RWPE2 (cell line): ENCODE measurements at places on chromosomes 7 and 10.

DNA sequence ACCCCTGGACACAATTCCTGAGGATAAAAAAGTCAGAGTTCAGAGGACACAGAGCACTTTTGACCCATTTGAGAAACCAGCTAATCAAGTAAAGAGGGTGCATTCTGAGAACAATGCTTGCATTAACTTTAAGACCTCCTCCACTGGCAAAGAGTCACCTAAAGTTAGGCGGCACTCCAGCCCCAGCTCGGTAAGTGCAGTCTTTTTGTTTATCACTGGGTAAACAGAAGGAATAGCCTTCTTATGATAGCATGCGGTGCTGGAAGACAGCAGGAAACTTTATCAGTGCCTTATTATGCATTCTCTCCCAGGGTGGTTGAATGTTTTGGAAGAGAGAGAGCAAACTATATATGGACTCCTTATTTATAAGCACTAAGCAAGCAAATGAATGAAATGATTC, 130.5 kb downstream of the CDK14 start:
- no peak for DNase-seq

GRCh38 chr7:151794508-151795167, 82.3 kb downstream of the PRKAG2 start:
- DNase-seq, result no peak

DNA sequence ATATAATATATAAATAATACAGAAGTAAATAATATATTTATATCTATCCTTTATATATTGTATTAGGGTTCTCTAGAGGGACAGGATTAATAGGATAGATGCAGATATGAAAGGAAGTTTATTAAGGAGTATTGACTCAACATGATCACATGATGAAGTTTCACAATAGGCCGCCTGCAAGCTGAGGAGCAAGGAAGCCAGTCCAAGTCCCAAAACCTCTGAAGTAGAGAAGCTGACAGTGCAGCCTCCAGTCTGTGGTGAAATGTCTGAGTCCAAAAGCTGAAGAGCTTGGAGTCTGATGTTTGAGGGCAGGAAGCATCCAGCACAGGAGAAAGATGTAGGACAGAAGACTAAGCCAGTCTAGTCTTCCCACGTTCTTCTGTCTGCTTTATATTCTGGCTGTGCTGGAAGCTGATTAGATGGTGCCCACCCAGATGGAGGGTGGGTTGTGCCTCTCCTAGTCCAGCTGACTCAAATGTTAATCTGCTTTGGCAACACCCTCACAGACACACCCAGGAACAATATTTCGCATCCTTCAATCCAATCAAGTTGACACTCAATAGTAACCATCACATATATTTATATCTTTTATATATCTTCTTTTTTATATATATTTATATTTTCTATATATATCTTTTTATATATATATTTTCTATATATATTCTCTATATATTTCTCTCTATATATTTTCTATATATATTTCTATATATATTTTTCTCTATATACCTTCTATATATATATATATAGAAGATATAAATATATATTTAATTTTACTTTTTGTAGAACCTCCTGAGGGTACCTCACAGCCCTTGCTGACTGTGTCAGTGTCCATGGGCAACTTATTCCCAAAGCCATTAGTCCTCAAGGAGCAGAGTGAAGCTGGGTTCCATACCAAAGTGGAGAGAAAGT, 24.6 kb upstream of the AKR1B10 start:
- DNase-seq, result no peak

- no peak for DNase-seq
Measured at GRCh38 chr7:122913608-122914007, 27.3 kb upstream of the CADPS2 start.

DNA sequence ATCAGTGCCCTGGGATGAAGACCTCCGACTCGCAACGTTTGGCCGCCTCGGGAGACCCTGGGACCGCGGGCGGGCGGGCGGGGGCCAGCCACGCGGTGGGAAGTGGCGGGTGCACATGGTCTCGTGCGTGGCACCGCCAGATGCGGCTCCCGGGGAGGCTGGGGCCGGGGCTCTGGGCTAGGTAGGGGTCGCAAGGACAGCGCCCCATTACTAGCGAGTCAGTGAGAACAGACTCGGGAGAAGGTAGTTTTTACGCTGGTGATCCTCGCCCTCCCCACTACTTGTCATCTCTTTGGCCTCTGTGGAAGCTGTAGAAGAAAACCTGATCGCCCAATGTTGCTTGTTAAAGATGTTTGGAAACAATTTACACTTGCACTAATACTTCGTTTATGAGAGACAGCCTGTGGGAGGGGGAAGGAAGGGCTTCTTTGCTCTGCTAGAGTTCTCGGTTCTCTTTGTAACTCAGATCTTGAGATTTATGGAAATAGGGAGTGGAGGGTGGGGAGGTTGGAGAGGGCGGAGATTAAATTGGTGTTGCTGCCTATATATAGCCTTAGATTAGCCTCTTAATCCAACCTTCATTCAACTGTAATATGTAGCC, 591 bp downstream of the BZW2 start:
- no peak for DNase-seq

DNA sequence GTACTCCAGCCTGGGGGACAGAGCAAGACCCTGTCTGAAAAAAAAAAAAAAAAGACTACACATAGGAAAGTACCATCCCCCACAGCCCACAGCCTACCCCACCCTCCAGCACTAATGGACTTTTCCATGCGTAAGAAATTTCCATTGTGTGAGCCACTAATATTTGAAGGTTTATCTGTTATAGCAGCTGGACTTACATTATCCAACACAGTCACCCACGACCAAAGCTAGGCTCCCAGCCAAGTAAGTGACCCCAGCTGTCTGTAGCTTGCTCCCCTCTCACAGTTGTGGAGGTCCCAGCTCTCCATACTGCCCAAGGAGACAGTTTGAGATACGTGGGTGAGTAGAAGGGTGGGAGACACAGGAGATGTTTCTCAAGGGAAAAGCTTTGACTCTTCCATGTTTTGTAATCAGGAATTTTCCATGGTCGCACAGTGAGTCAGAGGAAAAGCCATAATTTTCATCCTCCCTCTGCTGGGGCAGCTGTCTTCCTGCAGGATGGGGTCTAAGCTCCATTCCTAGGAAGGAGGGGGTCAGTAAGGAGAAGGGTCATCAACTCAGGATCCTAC, 57.4 kb downstream of the CAV1 start:
- DNase-seq, result no peak

- DNase-seq, result no peak
Measured at GRCh38 chr10:58625070-58625469, 112.4 kb downstream of the BICC1 start.

DNA sequence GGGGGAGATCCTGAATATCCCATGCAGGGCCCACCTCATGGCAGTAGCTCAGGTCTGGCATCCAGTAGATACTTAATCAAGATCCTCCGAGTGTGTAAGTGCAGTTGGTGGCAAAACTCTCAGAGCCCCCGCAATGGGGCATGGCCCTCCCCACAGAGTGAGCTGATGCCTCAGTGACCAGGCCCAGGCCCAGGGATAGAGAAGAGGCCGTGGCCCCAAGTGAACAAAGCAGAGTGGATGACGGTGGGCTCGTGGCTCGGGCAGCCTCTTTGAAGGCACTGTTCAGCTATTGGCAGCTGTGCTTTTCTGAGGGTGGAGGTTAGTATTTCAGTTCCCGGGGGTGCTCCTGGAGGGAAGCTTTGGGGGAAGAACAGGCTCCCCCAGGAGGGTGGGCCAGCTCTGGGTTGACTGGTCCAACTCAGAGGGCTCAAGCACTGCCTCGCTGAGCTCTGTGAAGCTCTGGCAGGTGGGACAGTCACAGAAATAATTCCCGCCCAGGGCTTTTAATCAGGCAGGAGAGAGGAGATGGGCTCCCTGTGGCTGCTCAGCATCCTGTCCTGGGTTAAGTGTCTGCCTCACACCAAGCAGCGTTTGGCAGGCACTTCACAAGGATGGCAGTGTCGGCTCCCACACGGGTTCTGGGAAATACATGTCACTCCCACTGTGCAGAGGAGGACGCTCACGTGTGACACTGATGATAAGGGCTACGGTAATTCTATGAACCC, 583.6 kb downstream of the TCERG1L start:
- no peak for DNase-seq

- no peak for DNase-seq
Measured at GRCh38 chr7:38330861-38331621, 57.6 kb upstream of the TARP start.

DNA sequence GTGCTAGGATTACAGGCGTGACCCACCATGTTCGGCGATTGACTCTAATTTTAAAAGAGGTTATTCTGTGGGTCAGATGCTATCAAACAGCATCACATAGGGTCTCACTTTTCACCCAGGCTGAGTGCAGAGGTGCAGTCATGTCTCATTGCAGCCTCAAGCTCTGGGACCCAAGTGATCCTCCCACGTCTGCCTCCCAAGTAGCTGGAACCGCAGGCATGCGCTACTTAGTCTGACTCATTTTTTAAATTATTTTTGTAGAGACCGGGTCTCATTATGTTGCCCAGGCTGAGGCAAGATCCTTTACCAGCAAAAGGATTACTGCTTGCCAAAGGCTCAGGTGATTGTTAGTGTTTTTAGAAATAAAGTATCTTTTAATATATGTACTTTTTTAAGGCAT, 42.9 kb upstream of the STOX1 start:
- no peak for DNase-seq
